ENCODE measurements at places on chromosomes 1 and 21.

DNA sequence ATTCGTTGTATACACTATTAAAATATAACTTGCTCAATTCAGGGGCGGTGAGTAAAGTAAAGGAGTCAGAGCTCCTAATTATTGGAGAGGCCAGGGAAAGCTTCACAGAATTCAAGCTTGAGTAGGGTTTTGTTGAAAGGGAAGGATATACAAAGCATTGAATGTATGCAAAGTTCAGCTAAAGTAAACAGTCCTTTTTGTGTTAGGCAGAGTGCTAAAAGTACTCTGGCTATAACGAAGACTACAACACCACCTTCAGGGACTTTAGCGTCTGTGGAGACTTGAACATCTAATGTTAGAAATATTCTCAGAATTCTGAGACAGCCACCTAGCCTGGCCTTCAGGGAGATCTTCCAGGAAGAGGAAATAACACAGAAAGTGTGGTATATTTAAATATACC lies 1.1 kb downstream of the FALEC start:
- DNase-seq = no peak

DNA sequence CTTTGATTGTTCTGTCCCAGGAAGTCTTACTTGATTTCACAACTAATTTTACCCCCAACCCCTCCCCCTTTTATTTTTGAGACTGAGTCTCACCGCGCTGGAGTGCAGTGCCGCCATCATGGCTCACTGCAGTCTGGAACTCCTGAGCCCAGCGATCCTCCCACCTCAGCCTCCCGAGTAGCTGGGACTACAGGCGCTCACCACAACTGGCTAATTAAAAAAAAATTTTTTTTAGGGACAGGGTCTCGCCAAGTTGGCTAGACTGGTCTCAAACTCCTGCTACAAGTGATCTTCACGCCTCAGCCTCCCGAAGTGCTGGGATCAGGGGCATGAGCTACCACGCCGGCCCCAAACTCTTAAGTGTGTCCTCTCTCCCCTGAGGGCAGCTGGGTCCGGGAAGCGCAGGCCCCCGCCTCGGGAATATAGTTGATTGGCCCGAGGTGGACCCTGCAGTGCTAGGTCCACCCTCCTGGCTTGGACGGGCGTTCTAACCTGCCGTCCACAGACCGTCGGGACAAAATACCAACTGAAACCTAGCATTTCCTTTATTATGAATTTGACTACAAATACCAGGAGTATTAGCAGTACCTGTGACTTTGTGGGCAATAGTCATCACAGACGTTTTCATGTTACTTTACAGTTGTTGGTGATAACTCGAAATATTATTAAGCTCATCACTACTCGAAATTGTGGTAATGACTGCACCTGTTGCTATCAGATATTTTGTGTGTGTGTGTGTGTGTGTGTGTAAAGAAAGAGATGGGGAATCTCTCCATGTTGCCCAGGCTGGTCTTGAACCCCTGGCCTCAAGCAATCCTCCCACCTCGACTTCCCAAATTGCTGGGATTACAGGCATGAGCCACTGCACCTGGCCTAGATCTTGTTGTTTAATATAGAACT lies 642 bp upstream of the PARP1 start:
- no peak for DNase-seq

DNA sequence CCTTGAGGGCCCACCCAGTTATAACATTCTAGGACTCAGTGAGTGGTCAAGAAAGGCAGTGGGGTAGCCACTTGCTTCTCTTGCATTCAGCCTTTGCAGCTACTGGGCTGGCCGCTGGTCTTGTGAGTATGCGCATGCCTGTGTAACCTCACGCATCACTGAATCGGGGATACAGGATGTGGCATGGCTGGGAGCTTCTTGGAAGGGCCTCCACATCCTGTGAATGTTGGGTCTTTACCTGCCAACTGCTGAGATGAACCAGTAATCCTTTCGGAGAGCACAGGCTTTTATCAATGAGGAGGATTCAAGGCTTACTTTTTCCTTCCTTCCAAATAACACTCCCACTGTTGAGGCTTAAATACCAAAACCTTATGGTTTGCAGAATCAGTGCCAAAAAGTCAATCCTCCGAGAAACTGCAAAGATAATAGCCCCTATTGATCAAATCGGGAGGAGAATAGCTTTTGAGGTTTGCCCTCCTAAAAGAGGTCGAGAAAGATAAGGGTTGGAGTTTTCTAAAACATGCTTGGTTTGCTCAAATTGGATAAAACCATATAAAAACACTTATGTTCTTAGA lies 198.9 kb upstream of the UBE2U start:
- DNase-seq = no peak

GRCh38 chr1:218718977-218719376 lies 373.8 kb downstream of the TGFB2 start:
- DNase-seq = peak; percentile 35

DNA sequence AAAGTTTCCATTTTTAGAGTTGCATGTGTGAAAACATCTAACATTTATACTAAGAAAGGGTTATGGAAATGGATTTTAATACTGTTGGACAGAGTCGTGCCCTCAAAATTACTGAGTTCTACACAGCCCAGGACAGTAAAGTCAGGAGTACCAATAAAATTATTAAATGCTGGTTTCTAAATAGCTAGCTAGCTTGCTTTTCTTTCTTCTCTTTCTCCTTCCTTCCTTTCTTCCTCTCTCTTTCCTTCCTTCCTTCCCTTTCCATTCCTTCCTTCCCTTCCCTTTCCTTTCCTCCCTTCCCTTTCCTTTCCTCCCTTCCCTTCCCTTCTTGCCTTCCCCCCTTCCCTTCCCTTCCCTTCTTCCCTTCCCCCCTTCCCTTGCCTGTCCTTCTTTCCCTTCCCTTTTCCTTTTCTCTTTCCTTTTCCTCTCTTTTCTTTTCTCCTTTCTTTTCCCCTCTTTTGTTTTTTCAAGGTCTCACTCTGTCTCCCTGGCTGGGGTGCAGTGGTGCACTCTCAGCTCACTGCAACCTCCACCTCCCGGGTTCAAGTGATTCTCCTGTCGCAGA lies 33.9 kb downstream of the YTHDF2 start:
- no peak for DNase-seq

DNA sequence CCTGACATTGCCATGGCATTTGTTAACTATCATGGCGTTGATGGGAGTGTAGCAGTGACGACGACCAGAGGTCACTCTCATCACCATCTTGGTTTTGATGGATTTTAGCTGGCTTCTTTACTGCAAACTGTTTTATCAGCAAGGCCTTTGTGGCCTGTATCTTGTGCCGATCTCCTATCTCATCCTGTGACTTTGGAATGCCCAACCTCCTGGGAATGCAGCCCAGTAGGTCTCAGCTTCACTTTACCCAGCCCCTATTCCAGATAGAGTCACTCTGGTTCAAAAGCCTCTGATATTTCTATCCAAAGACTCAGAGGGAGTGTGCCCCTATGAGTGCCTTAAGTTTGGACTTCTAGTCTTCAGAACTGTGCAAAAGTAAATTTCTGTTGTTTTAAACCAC lies 130.1 kb downstream of the ADAMTS1 start:
- DNase-seq = no peak

- DNase-seq = no peak
Observed at GRCh38 chr1:62228136-62228882, 33.7 kb downstream of the L1TD1 start.

- DNase-seq = peak; percentile 57
Observed at GRCh38 chr21:43654806-43655489, 4.3 kb downstream of the HSF2BP start.

- no peak for DNase-seq
Observed at GRCh38 chr1:88662723-88663122, 21.4 kb upstream of the PKN2 start.

- no peak for DNase-seq
Observed at GRCh38 chr1:226360106-226360746, 47.7 kb downstream of the PARP1 start.

All from fibroblast of skin of scalp (primary cell).